ENCODE measurements at places on chromosomes 3 and 15. TPM values are rescaled to one million over a fixed set of nuclear protein-coding genes. Genes with fewer than 3 reads are reported as not detected.
A peak's percentile ranks its signal among the peaks of the same experiment; 100 is the strongest.

DNA sequence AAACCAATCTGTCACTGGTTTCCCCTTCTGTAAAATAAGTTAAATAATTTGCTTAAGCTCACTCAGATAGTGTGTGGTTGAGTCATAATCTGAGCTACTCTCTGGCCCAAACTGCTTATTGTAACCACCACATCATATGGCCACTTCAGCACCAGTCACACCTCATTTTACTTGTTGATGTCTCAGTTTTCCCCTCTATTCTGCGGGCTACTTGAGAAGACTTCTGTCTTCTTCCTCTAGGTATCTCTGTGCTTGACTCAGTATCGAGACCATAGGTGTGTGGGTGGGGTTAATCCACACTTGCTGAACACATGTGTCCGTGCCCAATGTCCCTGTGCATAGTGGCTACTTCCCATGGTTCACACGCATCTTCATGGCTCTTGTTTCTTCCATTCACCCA lies 32.9 kb downstream of the CRYGS start:
- no peak overlapping the region for H3K27ac ChIP-seq
- no peaks in the 10 kb centered on the region for H3K4me1 ChIP-seq
- H3K4me3 ChIP-seq, result no peak overlapping the region
- no peaks in the 10 kb centered on the region for H3K36me3 ChIP-seq
- peaks cover 5% of the 10 kb centered on the region for H3K27me3 ChIP-seq

- DNase-seq, result peak; percentile 35
- no peaks in the 10 kb centered on the region for H3K36me3 ChIP-seq
- H3K4me1 ChIP-seq, result no peaks in the 10 kb centered on the region
These were observed 1.1 kb downstream of the ITPR1 start for GRCh38 chr3:4493941-4494894.

Gene MYZAP
- total RNA-seq, result 16.7 TPM

Gene FMN1
- 33.1 TPM for total RNA-seq

Gene FBXW12
- 0.66 TPM for total RNA-seq
